ENCODE measurements at places on chromosomes 2 and 18. TPM values are rescaled to one million over a fixed set of nuclear protein-coding genes. Genes with fewer than 3 reads are reported as not detected.

DNA sequence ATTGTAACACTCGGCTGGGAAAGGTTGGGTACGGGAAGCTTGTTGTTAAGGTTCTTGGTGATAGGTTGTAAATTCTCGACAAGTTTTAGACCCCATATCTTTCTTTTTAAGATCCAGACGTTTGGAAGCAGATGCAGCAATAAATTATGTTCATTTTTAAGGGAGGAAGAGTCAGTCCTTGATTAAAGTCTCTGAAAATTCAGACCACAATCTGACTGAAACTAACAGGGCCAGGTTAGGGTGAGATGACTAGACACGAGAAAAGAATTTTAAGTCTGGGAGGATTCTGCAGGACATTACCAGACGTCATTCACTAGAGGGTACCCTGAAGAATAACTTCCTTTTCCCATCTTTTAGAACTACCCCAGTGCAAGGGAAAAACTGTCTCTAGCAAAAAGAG is 16.1 kb downstream of the WIPF1 start:
- DNase-seq: no peak

DNA sequence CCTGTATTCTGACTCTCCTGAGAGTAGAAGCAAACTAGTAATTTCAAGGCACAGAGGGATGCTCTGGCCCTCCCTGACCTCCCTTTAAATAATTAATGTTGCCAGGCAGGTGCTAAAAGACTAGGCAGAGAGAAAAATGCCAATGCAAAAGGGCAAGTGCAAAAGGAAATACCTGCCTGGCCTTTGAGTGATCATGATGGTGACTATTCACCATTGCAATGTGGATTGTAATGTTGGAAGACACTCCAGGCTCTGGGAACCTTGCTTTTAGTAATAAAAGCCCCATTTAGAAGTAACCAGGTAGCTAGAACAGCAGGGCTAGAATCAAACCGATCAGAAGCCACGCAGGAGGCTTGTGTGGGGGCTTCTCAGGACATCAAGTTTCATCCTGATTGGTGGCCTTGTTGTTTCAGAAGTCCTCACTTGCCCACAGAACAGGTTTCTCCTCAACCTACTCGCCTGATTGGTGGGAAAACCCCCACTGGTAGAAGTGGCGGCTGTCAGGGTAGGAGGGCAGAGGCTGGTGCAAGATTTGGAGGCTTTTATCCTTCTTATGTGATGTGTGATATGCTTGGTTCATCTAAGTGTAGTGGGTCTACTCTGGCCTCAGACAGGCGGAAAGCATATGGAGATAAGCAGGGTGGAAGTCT is 16.0 kb upstream of the CHRNA1 start:
- DNase-seq: no peak

DNA sequence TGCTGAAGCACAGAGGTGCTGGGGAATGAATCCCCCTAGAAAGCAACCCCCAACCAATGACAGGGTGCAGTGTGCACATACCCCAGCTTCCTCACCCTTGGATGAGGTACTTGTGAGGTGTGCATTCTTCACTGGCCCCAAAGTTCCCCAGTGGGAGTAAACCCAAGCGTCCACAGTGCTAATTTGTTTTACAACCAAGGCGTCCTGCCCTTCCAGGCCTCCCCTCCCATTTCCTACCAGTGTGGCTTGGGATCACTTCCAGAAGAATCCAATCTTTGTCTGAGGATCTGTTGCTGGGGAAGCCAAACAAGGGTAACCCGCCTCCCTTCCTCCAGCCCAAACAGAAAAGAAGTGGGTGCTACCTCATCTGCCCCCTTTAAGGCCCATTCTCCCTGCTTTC is 40.3 kb upstream of the TEX51 start:
- DNase-seq: no peak

DNA sequence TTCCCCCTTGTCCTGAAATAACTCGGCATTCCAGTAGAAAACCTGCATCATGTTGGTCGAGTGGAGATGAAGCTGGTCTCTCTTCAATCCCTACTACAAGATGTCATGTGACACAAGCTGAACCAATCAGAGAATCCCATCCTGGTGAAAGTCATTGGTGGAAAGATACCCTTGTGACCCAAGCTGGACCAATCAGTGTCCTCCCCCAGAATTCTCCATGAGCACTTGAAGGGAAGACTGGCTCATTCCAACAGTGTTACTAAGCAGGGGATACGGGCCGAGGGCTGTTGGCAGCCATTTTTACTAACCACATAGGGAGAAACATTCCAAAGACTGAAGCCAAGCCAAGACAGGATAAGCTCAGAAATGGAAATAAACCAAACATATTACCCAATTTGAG is 298.3 kb downstream of the ICOS start:
- DNase-seq: no peak

DNA sequence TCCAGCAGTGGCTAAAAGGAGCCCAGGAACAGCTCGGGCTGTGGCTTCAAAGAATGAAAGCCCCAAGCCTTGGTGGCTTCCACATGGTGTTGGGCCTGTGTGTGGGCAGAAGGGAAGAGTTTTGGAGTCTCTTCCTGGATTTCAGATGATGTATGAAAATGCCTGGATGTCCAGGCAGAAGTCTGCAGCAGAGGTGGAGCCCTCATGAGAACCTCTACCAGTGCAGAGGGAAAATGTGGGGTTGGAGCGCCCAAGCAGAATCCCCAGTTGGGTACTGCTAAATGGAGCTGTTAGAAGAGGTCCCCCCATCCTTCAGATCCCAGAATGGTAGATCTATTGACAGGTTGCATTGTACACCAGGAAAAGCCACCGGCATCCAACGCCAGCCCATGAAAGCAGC is 412.1 kb downstream of the TDRD15 start:
- DNase-seq: no peak

DNA sequence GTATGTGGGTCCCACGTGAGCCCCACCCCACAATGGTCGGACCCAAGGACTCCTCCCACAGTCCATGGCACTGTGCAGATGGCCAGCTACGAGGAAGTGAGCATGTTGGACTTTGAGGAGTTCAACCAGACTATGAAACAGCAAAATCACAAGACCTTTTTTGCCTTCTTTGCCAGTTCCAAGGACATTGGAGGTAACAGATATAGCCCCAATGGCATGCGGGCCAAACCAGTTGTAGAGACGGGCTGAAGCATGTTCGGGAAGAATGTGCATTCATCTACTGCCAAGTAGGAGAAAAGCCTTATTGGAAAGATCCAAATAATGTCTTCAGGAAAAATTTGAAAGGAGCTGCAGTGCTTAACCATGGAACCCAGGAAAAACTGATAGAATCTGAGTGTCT is 12.6 kb downstream of the DNER start:
- DNase-seq: no peak

GRCh38 chr18:62990653-62991052 is 275.3 kb downstream of the PHLPP1 start:
- DNase-seq: no peak

DNA sequence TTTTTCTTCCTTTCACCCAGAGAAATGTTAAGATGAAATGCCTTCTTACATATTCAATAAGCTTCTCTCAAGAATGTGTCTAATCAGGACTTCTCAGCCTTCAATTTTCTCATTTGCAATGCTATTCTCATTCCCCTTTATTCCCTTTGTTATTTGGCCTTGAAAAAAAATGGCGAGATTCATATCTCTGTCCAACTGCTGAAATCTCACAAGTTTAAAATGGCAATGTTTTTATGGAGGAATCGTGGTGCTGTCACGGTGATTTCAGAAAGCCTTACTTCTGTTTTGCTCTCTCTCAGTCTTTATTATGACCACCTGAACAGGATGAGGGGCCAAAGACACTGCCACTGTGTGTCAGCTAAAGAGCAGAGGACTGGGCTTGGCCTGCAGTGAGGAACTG is 928.5 kb downstream of the DCC start:
- DNase-seq: no peak

- DNase-seq: no peak
Observed at GRCh38 chr2:165909466-165909865, 44.1 kb downstream of the TTC21B start.

- no peak for DNase-seq
Observed at GRCh38 chr2:200099256-200099655, 143.9 kb downstream of the MAIP1 start.

- no peak for DNase-seq
Observed at GRCh38 chr2:234467289-234467688, 29.6 kb downstream of the ARL4C start.

Gene AKAIN1
- total RNA-seq: not detected

GRCh38 chr2:224925810-224926100 is 116.5 kb downstream of the DOCK10 start:
- DNase-seq: no peak

DNA sequence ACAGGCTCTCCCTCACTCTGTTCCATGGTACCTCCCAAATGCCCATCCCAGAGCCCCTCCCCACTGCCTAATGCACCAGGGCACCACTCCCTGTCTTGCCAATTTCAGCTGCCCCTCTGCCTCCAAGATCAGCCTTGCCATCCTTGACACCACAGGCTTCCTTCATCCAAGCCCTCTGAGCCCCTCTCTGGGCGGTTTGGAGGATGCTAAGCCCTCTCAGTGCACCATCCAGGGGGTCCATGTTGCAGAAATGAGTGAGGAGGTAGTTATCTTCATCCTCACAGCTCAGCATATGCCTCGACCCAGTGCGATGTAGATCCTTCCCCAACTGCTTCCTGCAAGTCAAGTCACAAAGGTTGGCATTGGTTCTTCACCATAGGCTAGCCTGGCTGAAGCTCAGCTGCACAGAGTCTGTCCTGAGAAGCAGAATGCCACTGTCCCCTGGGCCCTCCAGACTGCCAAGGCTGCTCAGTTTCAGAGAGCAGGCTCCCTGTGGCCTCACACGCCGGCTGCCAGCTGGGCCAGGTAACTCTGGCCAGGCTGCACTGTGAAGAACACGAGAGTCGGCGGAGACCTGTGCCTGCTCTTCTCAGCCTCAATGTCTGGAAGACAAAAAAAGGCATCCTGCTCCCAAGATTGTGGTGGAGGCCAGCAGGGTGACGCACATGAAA is 9.9 kb upstream of the MAP3K2 start:
- peak; percentile 48 for DNase-seq

Gene SRD5A2
- 0.64 TPM for total RNA-seq

- no peak for DNase-seq
Observed at GRCh38 chr2:10316860-10317259, 14.2 kb downstream of the HPCAL1 start.

Gene ABCA12
- 0.10 TPM for total RNA-seq

Gene DSC1
- total RNA-seq: not detected

DNA sequence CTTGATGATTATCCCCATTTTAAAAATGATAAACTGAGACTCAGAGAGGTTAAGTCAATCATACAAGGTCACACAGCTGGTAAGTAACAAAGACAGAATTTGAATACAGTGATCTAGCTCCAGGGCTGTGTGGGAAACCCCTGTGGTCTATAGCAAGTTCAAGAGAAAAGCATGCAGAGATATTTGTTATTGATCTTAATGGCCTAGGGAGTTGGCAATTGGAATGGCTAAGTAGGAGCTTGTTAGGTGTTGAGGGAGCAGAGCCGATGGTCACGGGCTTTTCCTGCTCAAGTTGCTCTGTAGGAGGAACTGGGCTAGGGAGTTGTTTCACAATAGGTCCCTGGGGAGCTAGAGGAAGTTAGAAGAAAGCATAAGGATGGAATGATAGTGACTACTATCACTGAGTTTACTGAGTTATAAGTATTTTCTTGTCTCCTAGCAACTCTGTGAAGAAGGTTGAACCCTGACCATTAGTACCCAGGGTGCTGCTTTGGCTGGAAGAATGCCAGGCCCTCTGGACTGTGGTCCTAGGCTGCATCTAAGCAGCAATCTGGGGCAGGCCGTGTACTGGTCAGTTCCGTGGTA is 30.0 kb downstream of the RNF125 start:
- DNase-seq: no peak

Gene GAL3ST2
- not detected for total RNA-seq

- no peak for DNase-seq
Observed at GRCh38 chr2:194550702-194551101, 1106.3 kb upstream of the SLC39A10 start.

DNA sequence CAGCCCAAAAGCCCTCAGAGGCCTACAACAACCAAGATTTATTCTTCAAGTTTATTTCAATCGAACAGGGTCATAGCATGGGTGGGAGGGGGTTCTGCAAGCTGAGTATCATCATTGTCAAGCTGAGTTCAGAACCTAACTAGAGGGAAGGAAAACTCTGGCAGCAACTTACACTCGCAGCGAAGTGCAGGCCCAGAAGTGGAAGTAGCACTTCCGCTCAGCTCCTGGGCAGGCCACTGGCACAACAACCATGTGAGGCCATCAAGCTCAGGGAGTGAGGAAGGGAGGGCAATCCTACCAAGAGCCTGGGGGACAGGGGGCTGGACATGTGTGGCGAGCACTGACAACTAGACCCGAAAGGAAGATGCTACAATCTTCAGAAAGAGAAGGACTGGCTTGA is 4.8 kb downstream of the UXS1 start:
- no peak for DNase-seq

DNA sequence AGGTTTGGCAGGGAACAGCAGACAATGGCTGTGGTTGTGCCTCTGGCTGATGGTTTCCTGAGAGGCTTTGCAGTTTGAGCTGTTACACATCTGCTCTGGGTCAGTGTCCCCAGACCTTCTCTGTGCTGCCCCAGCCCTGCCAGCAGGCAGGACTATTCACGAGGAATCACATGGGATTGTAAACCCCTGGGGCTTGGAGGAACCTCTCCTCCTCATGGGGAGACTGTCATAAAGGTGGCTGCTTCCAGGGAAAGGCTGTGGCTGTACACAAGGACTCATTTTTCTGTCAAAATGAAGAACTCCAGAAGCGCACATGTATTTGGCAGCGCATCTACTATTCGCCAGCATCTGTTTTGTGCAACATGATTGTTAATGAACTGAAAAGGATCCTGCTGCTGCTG is 142.6 kb upstream of the CYP1B1 start:
- no peak for DNase-seq

GRCh38 chr18:36635414-36636096 is 193.2 kb downstream of the TPGS2 start:
- DNase-seq: no peak

DNA sequence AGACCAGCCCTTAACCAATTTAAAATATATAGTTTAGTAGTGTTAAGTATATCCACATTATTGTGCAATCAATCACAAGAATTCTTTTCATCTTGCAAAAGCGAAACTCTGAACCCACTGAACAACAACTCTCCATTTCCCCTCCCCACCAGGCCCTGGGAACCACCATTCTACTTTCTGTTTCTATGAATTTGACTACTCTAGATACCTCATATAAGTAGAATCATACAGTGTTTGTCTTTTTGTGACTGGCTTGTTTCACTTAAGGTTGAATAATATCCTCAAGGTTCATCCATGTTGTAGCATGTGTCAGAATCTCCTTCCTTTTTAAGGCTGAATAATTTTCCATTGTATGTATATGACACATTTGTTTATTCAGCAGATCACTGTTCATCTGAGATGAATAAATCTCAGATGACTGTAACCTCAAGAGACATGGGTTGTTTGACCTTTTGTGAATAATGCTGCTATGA is 8.1 kb upstream of the SOS1 start:
- DNase-seq: no peak

Gene C2orf74
- total RNA-seq: 11.9 TPM

Gene ALPP
- 37.0 TPM for total RNA-seq

Gene FAM210A
- total RNA-seq: 2.1 TPM

- DNase-seq: peak; percentile 97
Observed at GRCh38 chr2:102063941-102064678, 72.3 kb downstream of the IL1R2 start.

Gene FRZB
- 5.7 TPM for total RNA-seq

Gene SLC40A1
- total RNA-seq: 67.4 TPM

Gene DNER
- 0.89 TPM for total RNA-seq

Measured in upper lobe of left lung (tissue), 6 donors.